ENCODE measurements at places on chromosomes 2 and 18. TPM values are rescaled to one million over a fixed set of nuclear protein-coding genes. Genes with fewer than 3 reads are reported as not detected.

Gene CNGA3
- not detected for total RNA-seq

- peaks cover 6% of the 10 kb centered on the region for H3K4me1 ChIP-seq
- no peak overlapping the region for H3K27ac ChIP-seq
- no peak overlapping the region for H3K4me3 ChIP-seq
- peaks cover 20% of the 10 kb centered on the region for H3K27me3 ChIP-seq
- no peak for DNase-seq
Observed at GRCh38 chr2:46335391-46336282, 38.4 kb downstream of the EPAS1 start.

DNA sequence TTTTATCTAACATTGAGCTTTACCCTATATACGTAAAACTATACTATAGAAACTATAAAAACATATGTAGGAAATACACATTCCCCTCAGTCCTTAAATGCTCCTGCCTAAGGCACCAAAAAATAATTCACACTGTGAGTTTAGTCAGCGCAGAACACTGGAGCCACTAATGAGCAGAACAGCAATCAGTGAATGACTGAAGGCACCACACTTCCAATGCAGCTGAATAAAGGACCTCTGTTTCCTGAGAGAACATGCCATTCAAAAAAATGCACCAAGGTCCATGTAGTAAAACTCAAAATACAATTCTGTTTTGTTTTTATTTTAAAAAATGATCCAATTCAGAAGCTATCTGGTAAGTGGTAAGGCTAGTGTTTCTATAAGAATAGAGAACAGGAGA lies 1280.6 kb upstream of the NRXN1 start:
- H3K27me3 ChIP-seq: no peaks in the 10 kb centered on the region
- H3K27ac ChIP-seq: no peak overlapping the region
- DNase-seq: no peak
- H3K4me1 ChIP-seq: no peaks in the 10 kb centered on the region
- no peaks in the 10 kb centered on the region for H3K36me3 ChIP-seq

Gene C2orf15
- not detected for total RNA-seq

DNA sequence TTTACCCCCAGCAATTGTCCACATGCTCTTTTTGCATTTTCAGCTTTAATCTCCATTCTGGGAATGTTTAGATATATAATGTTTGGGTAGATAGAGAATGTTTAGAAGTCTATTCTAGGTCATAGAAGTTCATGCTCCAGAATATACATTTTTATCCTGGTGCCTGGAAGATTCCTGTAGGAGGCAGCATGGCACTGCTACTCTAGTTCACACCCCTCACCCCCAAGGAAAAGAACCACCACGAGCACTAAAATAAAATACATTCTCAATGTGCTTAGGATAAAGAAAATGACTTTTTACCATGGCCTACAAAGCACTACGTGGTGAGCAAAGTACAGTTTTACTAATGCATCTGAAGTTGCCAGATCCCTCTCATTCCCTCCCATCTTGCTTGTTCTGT lies 53.8 kb downstream of the MYO1B start:
- H3K4me1 ChIP-seq: no peaks in the 10 kb centered on the region
- H3K27me3 ChIP-seq: peaks cover 27% of the 10 kb centered on the region
- no peaks in the 10 kb centered on the region for H3K36me3 ChIP-seq
- no peak for DNase-seq

Measured in natural killer cell treated with Interleukin-12 subunit alpha and Interleukin-12 subunit beta and Interleukin-15 and Interleukin-18, amount 100 ng/mL, for 72 hours (primary cell).